HT1080 (cell line): ENCODE measurements at places on chromosomes 4 and X. TPM values are rescaled to one million over a fixed set of nuclear protein-coding genes. Genes with fewer than 3 reads are reported as not detected.
A peak's percentile ranks its signal among the peaks of the same experiment; 100 is the strongest.

GRCh38 chr4:87005690-87006425 is 71.0 kb downstream of the AFF1 start:
- DNase-seq, result peak; percentile 7

- DNase-seq, result no peak
These were observed 22.4 kb downstream of the SEC24D start for GRCh38 chr4:118813561-118813960.

The PLAC1 gene
- 0.57 and 2.1 TPM in 2 replicates for total RNA-seq

DNA sequence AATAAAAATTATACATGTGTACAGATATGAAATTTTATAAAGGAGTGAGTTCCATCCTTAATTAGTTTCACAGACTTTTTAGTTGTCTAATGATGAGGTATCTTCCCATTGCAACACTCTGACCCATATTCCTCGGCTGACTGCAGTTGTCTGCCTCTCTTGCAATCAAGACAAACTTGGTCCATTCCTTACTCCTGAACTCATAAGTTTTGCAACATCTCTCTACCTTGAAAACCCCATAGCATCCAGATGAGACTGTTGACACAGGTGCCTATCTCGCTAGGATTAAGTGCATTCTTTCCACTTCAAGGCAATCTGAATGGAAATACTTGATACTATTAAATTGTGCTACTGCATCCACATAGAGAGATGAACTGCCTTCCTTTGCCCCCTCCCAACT is 2.3 kb downstream of the XKRX start:
- no peak for DNase-seq

- no peak for DNase-seq
These were observed 24.6 kb downstream of the ZRSR2 start for GRCh38 chrX:15814771-15815365.

The RNF150 gene
- total RNA-seq, result 0.37 and 0.73 TPM in 2 replicates

The TMPRSS11E gene
- total RNA-seq, result 0.30 TPM in 1 of 2 replicates, not detected in the other

The STOX2 gene
- total RNA-seq, result not detected in 2 replicates

GRCh38 chr4:4334798-4335520 is 44.9 kb downstream of the ZBTB49 start:
- peak; percentile 66 for DNase-seq

The BEX5 gene
- not detected in 2 replicates for total RNA-seq

The PRDM8 gene
- total RNA-seq, result 15.0 and 18.6 TPM in 2 replicates

GRCh38 chrX:37509349-37509748 is 62.1 kb upstream of the LANCL3 start:
- peak; percentile 13 for DNase-seq

- no peak for DNase-seq
These were observed 1.1 kb downstream of the LRBA start for GRCh38 chr4:151013944-151014343.

DNA sequence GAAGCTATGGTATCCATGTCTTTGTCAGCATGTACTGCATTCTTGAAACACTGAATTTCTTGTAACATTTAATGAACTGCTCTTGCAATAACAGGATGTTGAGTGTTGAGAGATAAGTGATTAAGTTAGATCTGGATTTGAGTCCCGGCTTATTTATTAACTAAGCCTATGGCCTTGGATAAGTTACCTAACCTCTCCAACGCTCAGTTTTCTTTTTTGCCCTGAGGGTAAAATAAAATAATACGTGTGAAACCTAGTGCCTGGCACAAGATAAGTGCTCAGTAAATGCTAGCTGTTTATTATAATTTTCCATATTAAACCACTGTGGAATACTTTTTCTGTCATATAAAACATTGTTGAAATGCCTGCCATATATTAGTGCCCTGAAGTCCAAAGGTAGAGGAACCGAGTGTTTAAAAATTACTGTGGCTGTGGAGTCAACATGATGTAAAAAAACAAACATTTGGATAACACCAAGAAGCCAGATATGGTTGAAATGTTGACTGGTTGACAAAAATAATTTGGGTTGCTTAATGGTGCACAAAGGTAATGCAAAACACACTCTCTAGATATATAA is 58.6 kb upstream of the ALB start:
- no peak for DNase-seq

DNA sequence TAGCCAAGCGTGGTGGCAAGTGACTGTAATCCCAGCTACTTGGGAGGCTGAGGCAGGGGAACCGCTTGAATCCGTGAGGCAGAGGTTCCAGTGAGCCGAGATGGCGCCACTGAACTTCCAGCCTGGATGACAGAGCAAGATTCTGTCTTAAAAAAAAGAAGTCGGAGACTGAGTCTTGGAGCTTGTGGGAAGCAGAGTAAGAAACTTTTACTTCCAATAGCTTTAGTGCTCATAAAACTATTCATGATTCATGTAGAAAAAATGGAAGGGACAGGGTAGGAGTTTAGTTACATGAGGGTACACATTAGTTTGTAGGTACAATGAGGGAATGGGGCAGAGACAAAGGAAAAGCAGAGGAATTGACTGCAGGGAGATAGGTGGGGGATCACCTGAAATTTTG is 19.3 kb downstream of the RAP2C start:
- no peak for DNase-seq

The ATP1B4 gene
- total RNA-seq, result not detected in 2 replicates

The TRIM75 gene
- total RNA-seq, result not detected in 2 replicates

GRCh38 chr4:86600007-86600653 is 6.0 kb downstream of the PTPN13 start:
- no peak for DNase-seq

GRCh38 chrX:118521435-118521834 is 25.8 kb downstream of the DOCK11 start:
- DNase-seq, result no peak

GRCh38 chr4:146338512-146338911 is 124.2 kb downstream of the REELD1 start:
- DNase-seq, result peak; percentile 33

GRCh38 chrX:17559728-17560379 is 177.4 kb upstream of the SCML1 start:
- peak; percentile 86 for DNase-seq

- no peak for DNase-seq
These were observed 233.5 kb upstream of the GYPA start for GRCh38 chr4:144374065-144374464.

DNA sequence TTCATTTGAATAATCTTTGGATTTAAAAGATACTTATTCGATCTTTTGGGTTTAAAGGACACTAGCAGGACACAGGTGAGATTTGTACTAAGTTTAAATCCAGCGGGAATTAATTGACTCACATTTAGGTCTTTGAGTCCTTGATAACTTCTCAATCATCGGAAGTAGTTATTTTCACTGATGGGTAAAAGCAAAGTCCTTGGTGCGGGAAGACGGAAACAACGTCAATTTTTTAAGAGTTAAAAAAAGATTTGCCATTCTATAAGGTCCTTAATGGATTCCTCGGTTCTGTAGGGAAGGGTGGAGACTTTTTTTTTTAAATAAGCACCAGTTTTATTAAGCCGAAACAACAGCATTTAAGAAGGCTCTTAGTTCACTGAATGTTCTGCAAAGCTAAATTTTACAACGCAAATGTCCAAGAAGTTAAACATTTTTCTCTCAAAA is 2.9 kb downstream of the TMSB4X start:
- DNase-seq, result no peak

The PRDM5 gene
- total RNA-seq, result 0.63 and 0.73 TPM in 2 replicates

- DNase-seq, result no peak
These were observed 58.2 kb upstream of the STOX2 start for GRCh38 chr4:183846951-183847350.

- DNase-seq, result peak; percentile 59
These were observed 30.9 kb downstream of the NIPAL1 start for GRCh38 chr4:48047421-48047844.

The TMPRSS11F gene
- total RNA-seq, result not detected in 2 replicates

The GLOD5 gene
- not detected in 2 replicates for total RNA-seq

DNA sequence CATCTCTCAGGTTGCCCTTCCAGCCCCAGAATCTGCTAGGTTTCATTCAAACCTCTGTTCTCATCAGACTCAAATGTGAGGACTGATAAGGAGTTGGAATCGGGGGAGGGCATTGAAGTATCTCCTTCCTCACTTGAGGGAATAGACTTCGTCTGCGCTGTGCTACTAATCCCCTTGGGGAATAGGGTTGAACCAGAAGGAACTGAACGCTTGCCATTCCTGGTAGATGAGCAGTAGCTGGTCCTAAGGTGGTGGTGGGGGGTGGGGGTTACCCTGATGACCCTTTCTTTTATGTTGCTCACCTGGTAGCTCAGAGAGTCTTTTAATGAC is 692 bp upstream of the SLC9A7 start:
- no peak for DNase-seq

DNA sequence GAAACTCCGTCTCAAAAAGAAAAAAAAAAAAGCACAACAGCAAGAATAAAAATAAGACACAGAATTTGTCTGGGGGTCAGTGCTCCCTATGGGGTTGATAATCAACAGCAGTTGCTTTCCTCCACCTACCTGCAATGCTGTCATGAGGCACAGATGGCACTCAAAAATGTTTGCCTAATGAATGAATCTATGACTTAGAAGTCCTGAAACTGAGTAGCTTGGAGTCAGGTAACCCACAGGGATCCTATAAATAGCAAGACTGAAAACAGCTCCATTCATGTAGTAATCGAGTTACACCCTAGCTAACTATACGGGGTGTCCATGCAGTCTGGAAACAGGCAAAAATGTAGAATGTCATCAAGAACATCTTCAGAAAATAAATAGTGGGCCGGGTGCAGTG is 19.8 kb upstream of the DDX3X start:
- DNase-seq, result no peak
